Activated CD4-positive, alpha-beta T cell treated with anti-CD3 and anti-CD28 coated beads, Interleukin-2, amount 10 ng/mL, durations not matched to agents 7 days and 5 days (primary cell): ENCODE measurements at places on chromosomes 3 and 15. TPM values are rescaled to one million over a fixed set of nuclear protein-coding genes. Genes with fewer than 3 reads are reported as not detected.

The GYG1 gene
- total RNA-seq: 38.5 TPM

DNA sequence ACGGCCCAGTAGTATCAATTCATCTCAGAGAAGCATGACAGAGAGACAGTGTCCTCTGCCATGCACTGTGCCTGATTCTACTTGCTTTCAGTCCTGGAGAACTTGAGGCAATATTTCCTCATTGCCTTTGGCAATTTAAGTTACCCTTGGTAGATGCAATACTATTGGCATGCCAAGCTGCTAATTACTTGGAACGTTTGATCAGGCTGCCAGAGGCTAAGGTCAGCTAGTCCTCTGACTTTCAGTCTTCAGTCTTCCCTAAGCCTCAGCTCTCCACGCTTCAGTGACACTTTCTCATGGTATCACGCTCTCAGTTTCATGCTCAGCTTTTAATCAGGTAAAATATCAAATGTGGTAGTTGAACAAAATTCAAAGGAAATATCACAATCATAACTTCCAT lies 13.1 kb upstream of the OSBPL11 start:
- H3K36me3 ChIP-seq: no peaks in the 10 kb centered on the region
- H3K4me3 ChIP-seq: no peak overlapping the region
- no peak for DNase-seq
- H3K27me3 ChIP-seq: no peaks in the 10 kb centered on the region
- H3K27ac ChIP-seq: no peak overlapping the region

DNA sequence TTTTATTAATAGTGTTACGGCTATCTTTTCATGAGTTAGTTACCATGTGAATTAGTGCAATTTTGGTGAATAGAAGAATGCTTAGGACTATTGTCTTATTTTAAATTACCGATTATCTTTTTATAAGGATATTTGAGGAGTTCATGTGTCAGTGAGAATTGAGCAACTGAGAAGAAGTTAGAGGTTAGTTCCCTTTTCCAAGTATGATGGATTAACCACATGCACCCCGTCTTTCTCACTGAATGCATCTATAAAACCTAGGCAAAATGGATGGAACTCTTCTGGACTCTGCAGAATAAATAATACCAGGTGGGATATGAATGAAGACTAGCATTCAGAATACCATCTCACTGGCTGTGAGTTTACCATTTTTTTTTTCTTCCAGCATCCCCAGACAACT lies 74.3 kb downstream of the TCF12 start:
- DNase-seq: no peak
- peaks cover 24% of the 10 kb centered on the region for H3K36me3 ChIP-seq
- H3K4me1 ChIP-seq: peaks cover 7% of the 10 kb centered on the region
- no peak overlapping the region for H3K27ac ChIP-seq
- no peaks in the 10 kb centered on the region for H3K27me3 ChIP-seq
- H3K4me3 ChIP-seq: no peak overlapping the region

- H3K4me1 ChIP-seq: no peaks in the 10 kb centered on the region
- DNase-seq: no peak
- no peaks in the 10 kb centered on the region for H3K36me3 ChIP-seq
- H3K27ac ChIP-seq: no peak overlapping the region
- H3K4me3 ChIP-seq: no peak overlapping the region
Measured at GRCh38 chr3:194852831-194853508, 167.3 kb downstream of the FAM43A start.

- no peaks in the 10 kb centered on the region for H3K36me3 ChIP-seq
- peaks cover 11% of the 10 kb centered on the region for H3K4me1 ChIP-seq
- peaks cover 8% of the 10 kb centered on the region for H3K27me3 ChIP-seq
- H3K27ac ChIP-seq: no peak overlapping the region
- DNase-seq: no peak
- H3K4me3 ChIP-seq: no peak overlapping the region
Measured at GRCh38 chr3:151881137-151881536, 7.7 kb downstream of the SUCNR1 start.

DNA sequence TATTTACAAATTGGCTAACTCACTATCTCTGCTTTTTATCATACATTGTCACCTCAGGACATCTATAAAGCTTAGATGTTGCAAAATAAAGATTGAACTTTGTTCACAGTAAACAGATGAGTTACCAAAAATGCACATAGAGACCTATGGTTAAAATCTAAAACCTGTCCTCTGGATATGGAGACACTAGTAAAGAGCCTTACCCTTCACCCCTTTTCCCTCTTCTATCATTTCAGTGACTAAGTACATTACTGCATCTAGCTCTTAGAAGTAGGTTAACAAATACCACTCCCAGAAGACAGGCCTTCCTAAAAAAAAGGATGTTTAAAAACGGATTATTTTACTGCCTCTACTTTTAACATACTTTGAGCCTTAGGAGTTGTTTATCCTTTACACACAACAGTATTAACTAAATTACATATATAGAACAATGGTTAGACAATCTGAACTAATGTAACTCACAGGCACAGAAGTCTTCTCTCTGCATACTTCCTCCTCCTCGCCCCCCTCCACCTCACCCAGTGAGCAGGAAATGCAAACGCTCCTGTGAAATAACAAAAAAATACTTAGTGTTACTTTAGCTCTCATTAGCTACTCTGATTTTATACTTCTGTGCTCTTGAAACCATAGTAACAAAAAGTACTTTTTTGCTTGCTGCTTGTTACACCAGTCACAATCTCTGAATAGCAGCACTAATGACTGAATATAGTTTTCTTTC lies 23.3 kb downstream of the IREB2 start:
- no peaks in the 10 kb centered on the region for H3K27me3 ChIP-seq
- H3K36me3 ChIP-seq: peaks cover 24% of the 10 kb centered on the region
- DNase-seq: peak; percentile 42
- H3K4me1 ChIP-seq: peaks cover 31% of the 10 kb centered on the region
- peak overlapping the region; percentile 2 for H3K4me3 ChIP-seq

DNA sequence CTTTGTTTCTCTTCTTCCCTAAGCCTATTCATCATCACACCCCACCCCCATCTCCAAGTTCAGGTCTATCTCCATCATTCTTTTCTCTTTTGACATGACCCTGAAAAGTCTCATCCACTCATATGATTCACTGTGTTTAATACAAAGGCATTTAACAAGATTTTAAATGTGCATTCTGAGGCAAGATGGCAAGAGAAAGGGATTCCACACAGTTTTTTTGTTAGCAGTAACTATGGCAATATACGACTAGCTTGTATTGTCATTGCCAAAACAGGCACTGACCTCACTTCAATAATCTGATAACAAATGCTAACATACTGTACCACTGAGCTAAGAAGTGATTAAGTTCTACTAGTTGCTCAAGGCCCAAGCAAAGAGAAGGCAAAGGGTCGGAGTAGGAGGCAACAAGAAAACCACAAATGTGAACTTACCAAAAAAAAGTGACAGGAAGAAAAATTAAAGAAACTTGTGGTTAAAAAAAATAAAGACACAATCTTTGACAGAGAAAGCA lies 53.2 kb downstream of the FBN1 start:
- no peak for DNase-seq
- H3K27me3 ChIP-seq: peaks cover 7% of the 10 kb centered on the region
- no peak overlapping the region for H3K4me3 ChIP-seq
- peaks cover 7% of the 10 kb centered on the region for H3K4me1 ChIP-seq
- H3K27ac ChIP-seq: no peak overlapping the region

- DNase-seq: peak; percentile 32
- no peaks in the 10 kb centered on the region for H3K27me3 ChIP-seq
- H3K27ac ChIP-seq: peak overlapping the region; percentile 67
- peaks cover 36% of the 10 kb centered on the region for H3K4me1 ChIP-seq
Measured at GRCh38 chr3:151283907-151284461, 5.6 kb upstream of the P2RY14 start.

DNA sequence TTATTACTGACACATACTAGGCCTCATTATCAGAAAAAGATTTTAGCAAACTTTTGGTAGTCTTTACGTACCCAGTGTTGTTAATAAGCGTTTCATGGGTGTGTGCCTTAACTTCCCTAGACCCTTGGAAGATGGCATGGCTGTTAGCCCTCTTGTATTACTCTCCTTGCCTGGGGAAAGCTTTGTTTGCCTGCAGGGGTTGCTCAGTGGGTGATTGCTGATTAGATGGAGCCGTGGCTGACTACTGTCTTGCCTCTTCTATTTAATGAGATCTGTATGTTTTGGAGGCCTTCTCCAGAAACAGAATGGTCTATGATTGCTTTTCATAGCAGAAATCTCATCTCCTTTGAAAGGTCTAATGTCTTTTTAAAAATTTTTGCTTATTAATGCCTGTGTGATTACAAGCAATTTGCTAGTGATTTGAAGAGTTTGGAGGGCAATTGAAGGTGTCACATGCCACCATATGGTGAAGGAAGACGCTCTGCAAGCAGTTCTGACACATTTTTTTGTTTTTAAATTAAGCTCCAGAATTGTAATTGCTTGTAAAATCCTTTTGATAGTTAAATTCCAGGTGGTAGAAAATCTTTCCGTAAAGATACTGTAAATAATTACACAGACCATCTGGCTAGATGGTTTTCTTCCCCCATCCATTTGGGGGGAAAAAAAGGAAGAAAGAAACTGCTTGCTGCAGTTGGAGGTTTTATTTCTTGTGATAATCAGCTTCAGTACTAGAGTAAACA lies 11.4 kb upstream of the C3orf20 start:
- H3K4me3 ChIP-seq: no peak overlapping the region
- no peak overlapping the region for H3K27ac ChIP-seq
- no peaks in the 10 kb centered on the region for H3K4me1 ChIP-seq
- peaks cover 68% of the 10 kb centered on the region for H3K36me3 ChIP-seq
- DNase-seq: no peak

GRCh38 chr3:71568207-71568606 lies 15.3 kb downstream of the FOXP1 start:
- no peaks in the 10 kb centered on the region for H3K36me3 ChIP-seq
- H3K27ac ChIP-seq: no peak overlapping the region
- DNase-seq: no peak
- H3K4me1 ChIP-seq: peaks cover 11% of the 10 kb centered on the region
- H3K4me3 ChIP-seq: no peak overlapping the region

The SLC28A1 gene
- total RNA-seq: not detected

DNA sequence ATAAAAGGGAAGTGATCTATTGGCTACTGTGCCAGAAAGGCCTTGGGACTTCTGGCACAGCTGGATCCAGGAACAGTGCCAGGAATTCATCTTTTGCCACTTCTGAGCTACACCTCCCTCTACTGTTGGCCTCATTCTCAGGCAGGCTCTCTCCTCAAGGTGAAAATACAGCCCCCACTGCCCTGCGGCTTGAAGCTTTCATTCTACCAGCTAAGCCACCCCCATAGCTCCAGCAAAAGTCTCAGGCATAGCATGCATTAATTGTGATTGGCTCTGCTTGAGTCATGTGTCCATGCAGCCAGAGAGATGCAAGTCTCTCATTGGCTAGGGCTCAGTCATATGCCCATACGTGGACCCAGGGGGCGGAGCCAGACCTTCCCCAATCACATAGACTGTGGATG lies 142.4 kb downstream of the TPRA1 start:
- peaks cover under 1% of the 10 kb centered on the region for H3K27me3 ChIP-seq
- H3K36me3 ChIP-seq: no peaks in the 10 kb centered on the region
- H3K4me3 ChIP-seq: no peak overlapping the region
- no peaks in the 10 kb centered on the region for H3K4me1 ChIP-seq
- no peak overlapping the region for H3K27ac ChIP-seq
- no peak for DNase-seq

DNA sequence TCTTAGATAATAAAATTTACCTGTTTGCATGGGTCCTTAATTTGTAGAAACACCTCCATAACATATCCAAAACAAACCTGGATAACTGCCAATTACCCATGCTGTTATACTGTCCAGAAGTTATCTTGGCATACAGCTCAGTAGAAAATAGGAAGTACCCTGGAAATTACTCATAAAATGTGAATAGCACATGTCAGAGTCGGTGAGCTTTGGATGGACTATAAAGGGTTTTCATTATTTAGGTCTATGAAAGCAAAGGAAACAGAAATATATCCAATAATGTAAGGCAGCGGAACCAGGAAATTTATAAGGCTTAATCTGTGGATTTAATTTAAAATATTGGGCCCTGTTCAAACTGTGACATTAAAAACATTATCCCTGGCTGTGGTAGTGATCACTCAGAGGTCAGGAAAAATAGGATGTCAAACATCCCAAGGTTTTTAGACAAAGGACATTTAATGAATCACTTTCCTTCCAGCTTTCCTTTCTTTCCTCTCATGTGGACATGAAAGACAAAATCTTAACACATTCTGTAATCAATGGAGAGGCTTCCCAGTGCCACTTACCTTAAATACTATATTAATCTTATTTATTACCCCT lies 459.0 kb upstream of the DPH6 start:
- H3K4me3 ChIP-seq: no peak overlapping the region
- H3K4me1 ChIP-seq: no peaks in the 10 kb centered on the region
- no peaks in the 10 kb centered on the region for H3K36me3 ChIP-seq

- H3K4me1 ChIP-seq: no peaks in the 10 kb centered on the region
- H3K36me3 ChIP-seq: no peaks in the 10 kb centered on the region
- H3K27ac ChIP-seq: no peak overlapping the region
- H3K4me3 ChIP-seq: no peak overlapping the region
Measured at GRCh38 chr15:27855137-27855536, 244.0 kb downstream of the OCA2 start.

The SLC22A13 gene
- 0.37 TPM for total RNA-seq

DNA sequence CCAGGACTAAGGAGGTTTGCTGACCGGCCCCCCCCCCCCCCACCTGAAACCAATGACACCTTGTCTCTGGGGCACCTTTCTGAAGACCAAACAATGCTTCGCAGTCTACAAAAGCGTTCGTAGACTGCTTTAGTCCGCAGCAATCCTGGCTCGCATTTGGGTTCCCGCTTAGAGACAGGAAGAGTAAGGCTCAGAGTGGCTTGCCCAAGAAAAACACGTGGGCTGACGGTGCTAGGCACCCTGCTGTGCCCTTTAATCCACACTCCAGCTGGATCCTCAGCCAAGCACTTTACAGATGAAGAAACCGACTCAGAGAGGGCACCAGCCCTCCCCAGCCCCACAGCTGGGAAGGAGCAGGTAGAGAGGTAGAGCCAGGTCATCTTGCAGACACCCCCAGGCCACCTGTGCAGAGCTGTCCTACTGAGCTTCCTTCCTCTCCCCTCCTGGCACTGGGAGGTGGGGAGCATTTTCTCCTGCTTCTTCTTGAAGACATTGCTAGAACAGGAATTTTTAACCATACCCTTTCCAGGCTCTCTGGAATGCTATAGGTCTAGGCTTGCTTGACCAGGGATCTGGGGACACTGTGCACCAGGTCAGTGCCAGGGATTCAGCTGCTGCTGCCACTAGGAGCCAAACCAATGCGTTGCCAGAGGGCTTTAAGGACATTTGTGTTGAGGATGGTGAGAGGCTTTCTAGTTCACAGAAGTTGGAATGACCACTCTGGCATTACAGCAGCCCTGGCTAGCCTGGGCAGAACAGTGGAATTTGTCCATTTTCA lies 1.0 kb upstream of the KLF15 start:
- peaks cover 53% of the 10 kb centered on the region for H3K27me3 ChIP-seq
- no peaks in the 10 kb centered on the region for H3K36me3 ChIP-seq
- DNase-seq: no peak
- H3K4me3 ChIP-seq: peak overlapping the region; percentile 74

GRCh38 chr3:114498539-114499370 lies 204.9 kb downstream of the TIGIT start:
- H3K4me1 ChIP-seq: peaks cover 25% of the 10 kb centered on the region
- DNase-seq: no peak
- peaks cover 14% of the 10 kb centered on the region for H3K27me3 ChIP-seq

The CACNA2D3 gene
- total RNA-seq: not detected

- peaks cover 36% of the 10 kb centered on the region for H3K36me3 ChIP-seq
- H3K27me3 ChIP-seq: no peaks in the 10 kb centered on the region
- H3K4me3 ChIP-seq: peak within 1 kb of the TSS; percentile 93
Measured at GRCh38 chr3:196739671-196740480, at the start of gene PAK2. Gene PAK2, plus strand, starts transcription at chr3:196739857. Its CDS starts 42,790 bp downstream, at chr3:196782647.

GRCh38 chr3:61177450-61177849 lies 73.8 kb downstream of the FHIT start:
- no peaks in the 10 kb centered on the region for H3K27me3 ChIP-seq
- peaks cover 8% of the 10 kb centered on the region for H3K4me1 ChIP-seq
- H3K4me3 ChIP-seq: no peak overlapping the region

The STARD9 gene
- total RNA-seq: 8.8 TPM
